ENCODE measurements at places on chromosomes 3 and 15.

DNA sequence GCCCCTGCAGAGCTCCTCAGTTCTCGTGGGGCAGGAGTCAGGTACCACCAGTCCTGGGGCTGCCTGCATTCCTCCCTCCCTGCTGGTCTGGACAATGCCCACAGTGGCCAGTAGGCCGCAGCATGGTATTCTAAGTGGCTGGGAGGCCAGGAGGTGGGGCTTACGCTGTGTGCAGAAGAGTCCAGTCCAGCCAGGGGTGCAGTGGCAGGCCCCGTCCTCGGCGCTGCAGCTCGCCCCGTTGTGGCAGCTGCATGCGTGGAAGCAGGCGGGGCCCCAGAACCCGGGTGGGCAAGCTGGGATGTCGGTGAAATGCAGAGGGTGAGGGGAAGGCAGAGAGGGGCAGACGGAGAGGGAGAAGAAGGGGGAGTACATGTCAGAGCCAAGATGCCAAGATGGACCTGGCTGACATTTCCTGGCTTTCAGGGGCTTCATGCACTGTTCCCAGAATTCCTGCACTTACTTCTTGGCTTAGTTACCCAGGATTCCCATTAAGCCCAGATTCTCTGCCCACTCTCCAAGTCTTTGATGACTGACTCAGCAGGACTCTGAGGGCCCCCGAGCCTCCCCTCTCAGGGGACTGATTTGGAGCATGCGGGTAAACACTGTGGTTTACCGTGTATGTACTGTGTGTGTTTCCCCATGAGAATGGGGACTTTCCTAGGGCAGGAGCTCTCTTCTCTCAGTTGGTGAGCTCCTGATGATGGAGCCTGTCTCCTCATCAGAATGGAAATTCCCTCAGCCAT, 47.5 kb downstream of the RAB11A start:
- DNase-seq = no peak

- no peak for DNase-seq
These were observed 19.1 kb upstream of the RAP2B start for GRCh38 chr3:153142961-153143360.

- no peak for DNase-seq
These were observed 481.5 kb upstream of the RGMA start for GRCh38 chr15:93570527-93570926.

DNA sequence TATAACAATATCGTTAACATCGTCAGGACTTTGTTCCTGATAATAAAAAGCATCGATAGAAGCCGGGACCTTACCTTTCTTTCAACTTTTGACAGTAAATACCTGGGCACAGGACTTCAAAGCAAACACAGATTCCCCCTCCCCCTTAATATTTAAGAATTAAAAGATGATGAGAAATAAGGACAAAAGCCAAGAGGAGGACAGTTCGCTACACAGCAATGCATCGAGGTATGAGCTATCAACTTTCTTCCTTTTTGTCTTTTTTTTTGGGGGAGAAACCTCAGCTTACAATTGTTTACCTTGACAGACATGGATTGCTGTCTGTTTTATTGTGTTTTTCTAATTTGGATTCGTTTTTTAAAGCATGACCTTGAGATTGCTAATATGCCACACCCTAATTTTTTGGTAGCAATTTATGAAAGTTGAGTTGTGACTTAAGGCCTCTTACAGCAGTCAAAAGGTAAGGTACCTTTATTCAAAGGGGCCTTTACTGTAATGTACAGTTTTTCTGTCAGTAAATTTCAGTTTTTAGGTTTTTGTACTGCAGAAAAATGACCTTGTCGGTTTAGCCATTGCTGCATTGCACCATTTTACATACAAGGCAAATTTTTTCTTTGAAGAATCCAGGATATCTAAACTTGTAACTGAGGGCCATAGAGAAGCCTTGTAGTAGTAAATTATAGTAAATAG, 1.1 kb downstream of the CHD2 start:
- DNase-seq = no peak

GRCh38 chr15:62841891-62842559, 200.5 kb upstream of the TPM1 start:
- DNase-seq = no peak

- no peak for DNase-seq
These were observed 741.0 kb downstream of the MCTP2 start for GRCh38 chr15:94972314-94972713.

DNA sequence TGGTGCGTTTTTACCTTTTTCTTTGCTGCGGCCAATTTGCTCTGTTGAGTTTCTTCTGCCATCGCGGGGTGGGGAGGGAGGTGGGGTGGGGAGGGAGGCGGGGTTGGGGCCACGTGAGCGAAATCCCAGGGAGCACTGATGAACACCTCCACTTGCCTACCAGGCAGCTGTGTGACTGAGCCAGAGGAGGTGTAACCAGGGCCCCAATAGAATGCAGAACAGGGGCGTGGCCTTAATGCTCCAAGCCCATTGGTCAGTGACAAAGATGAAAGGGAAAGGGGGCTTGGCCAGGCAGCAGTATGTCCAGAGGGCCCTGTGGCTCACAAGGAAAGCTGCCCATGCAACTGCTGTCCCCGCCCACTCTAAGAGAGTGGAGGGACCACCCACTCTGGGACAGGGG, 21.4 kb upstream of the OR4F6 start:
- no peak for DNase-seq

GRCh38 chr3:38984110-38984509, 67.6 kb downstream of the SCN11A start:
- no peak for DNase-seq

DNA sequence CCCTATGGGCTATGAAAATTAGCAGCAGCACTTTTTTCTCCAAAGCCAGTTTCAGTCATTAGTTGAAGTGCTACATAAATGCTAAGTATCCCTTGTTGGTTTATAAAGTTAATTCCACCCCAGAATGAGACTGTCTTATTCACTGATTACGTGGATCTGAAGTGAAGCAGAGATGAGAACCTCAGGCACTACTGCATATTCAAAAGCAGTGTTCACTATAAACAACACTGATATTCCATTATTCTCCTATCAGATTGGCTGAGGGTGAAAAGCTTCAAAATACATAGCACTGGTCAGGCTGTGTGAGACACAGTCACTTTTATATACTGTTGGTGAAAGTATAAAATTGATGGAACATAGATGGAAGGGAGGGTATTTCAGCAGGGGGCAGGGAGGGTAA, 395.7 kb upstream of the RARB start:
- DNase-seq = no peak

GRCh38 chr3:11045536-11045935, 53.0 kb downstream of the SLC6A1 start:
- no peak for DNase-seq

GRCh38 chr3:13346481-13347389, 73.4 kb downstream of the NUP210 start:
- no peak for DNase-seq

- DNase-seq = no peak
These were observed 625.5 kb upstream of the ZNF717 start for GRCh38 chr3:76410762-76411281.

DNA sequence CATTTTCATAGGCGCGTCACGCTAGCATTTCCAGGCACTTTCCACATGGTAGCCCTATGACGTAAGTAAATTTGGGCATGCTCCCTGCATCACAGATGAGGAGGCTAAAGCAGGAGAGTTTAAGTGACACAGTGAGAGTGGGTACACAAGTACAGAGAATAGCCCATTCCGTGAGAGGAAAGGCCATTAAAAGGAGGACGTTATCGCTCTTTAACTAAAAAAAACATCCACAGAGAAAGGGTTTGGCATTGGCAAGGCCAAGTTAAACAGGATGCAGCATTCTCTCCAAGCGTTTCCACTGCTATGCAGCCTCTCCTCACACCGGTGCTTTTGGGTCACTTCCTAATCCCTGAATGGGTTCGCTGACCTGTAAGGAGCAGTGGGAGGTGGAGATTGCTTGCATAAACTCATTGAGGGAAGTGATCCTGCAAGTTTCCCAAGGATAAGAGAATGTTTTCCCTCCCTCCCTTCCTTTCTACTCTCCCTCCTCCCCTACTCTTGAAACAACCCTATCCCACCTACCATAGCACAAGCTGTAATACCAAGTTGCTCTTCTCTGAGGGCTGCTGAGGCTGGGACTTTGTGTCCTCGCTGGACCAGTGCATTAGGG, 147.7 kb downstream of the VGLL4 start:
- no peak for DNase-seq

GRCh38 chr3:186189492-186189891, 80.6 kb upstream of the ETV5 start:
- no peak for DNase-seq

DNA sequence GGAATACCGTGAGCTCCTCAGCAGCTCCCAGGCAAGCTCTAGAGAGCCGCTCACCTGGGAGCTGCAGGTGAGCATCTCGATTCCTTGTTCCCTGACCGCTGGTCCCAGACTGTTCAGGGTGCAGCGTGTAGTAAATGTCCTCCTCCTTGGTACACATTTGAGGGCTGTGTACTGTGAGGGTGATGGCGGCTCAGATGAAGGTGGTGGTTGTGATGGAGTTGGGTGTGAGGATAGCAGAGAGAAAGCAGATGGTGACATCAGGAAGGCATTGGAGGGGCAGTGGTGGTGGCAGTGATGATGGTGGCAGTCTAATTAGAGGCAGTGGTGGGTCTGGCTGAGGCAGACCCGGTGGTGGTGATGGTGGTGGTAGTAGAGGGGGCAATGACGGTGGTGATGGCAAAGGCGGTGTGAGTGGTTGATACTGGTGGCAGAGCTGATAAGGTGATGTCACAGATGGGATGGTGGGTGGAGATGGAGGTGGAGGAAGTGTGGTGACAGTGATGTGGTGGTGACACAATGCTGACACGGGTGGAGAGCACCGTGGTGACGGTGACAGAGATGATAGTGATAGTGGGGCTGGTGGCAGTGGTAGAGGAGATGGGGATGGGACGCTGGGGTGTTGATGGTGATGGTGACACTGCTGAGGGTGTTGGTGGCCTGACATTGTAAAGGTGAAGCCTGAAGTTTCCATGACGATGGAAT, at the start of gene DNAJB8:
Gene DNAJB8, minus strand, starts transcription at position 51 of the 702 bp plus-strand sequence. CDS start 3,645 bp downstream, outside the sequence.
- DNase-seq = no peak

GRCh38 chr3:177992993-177993970, 543.0 kb upstream of the KCNMB2 start:
- DNase-seq = no peak

- DNase-seq = no peak
These were observed 82.3 kb upstream of the MFGE8 start for GRCh38 chr15:88995449-88995848.

DNA sequence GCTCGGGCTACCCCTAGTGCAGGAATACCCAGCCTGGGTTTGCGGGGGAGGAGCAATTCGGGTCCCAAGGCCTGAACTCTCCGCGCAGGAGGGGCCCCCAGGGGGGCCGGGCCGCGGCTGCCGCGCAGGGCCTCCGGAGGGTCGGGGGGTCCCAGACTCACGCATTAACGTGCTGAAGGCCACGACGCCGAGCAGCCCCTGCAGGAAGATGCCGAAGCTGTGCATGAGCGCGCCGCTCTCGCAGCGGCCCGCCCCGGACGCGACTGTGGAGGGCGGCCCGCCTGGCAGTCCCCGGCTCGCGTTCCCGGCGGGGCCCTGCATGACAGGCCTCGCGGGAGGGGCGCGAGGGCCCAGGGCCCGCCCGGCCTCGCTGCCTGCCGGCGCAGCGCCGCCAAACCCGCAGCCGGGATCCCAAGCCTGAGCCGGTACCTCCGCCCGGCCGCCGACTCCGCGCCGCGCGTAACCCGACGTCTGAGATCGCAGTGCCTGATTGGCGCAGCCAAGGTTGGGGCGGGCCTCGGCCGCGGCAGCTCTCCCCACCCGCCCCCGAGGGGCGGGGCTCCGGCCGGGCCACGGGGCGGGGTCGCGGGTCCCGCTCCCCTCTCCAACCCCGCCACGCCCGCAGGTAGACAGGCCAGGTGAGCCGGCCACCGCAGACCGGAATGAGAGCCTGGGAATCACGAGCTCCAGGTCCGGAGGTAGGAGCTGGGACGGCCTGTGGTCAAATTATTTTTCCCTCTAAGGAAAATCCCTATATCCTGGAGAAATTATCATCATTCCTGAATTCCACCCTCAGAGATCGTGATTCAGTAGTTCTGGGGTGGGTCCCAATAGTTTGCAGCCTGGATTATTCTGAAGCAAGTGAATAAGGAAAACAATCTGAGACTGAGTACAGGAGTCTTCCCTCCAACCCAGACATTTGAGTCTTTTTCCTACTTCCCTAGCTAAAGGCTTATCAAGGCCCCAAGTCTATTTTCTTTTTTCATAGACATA, at the start of gene STIMATE:
Gene STIMATE, minus strand, starts transcription at position 419 of the 993 bp plus-strand sequence. Its CDS starts 98 bp downstream, at position 321.
- DNase-seq = no peak

DNA sequence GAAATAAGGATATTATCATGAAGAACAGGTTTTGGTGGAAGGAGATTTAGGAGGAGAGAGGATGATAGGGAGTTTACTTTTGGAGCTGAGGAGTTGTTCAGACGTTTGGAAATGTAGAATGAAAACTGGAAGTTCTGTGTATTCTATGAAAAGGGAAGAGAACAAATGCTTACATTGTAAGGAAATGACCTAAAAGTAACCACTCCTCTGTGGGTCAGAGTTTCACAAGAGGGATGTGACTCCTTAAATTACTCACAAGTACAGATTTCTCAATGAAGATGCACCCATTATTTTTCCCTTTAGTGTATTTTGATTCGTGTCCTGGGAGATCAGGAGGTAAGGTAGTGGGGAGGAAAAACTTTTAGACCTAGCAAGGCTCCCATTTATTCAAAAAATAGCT, 4.0 kb downstream of the RNF13 start:
- no peak for DNase-seq

- no peak for DNase-seq
These were observed 409.7 kb downstream of the SOX2 start for GRCh38 chr3:182121401-182121800.

GRCh38 chr3:36988356-36988755, 4.6 kb downstream of the EPM2AIP1 start:
- no peak for DNase-seq

DNA sequence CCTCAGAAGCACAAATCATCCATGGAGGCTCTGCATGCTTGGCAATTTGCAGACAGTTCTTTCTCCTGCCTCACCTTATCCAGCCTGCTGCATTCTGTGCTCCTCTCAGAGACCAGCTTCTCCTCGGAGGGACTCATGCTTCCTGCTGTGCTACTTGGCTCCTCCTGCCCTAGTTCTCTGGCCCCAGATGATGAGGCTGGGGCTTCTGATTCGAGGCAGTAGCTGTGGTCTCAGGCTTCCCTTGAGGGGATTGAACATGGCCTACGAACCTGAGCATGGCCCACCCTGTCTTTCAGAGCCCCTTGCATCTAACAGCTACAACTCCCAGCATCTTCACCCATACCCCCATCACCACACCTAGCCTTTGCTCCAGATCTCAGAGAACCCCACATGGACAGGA, 6.7 kb downstream of the VIPR1 start:
- DNase-seq = no peak

- DNase-seq = no peak
These were observed 41.1 kb upstream of the NEDD4 start for GRCh38 chr15:56034514-56034913.
